ENCODE measurements at places on chromosomes 1 and 21.
A peak's percentile ranks its signal among the peaks of the same experiment; 100 is the strongest.

DNA sequence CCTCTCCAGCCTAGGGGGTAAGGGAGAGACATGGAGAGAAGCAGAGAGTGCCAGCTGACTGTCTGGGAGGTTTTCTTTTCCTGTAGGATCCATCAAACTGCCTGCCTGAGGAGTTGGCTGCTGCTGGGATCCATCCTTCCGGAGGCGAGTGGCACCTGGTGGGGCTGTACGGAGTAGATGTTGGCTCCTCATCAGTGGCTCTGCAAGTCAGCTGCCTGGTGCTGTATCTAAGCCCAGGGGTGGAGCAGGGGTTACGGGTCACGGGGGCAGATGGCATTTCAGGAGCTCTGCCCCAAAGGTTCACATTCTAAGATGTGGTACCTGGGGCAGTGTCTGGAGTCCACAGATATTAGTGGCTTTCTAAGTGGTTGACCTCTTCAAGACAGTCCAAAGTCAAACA, 128.0 kb downstream of the ACTL8 start:
- no peak for DNase-seq

GRCh38 chr1:19206947-19207346, 3.1 kb downstream of the UBR4 start:
- no peak for DNase-seq

- no peak for DNase-seq
These were observed 24.2 kb upstream of the DYNLT5 start for GRCh38 chr1:66728021-66728420.

DNA sequence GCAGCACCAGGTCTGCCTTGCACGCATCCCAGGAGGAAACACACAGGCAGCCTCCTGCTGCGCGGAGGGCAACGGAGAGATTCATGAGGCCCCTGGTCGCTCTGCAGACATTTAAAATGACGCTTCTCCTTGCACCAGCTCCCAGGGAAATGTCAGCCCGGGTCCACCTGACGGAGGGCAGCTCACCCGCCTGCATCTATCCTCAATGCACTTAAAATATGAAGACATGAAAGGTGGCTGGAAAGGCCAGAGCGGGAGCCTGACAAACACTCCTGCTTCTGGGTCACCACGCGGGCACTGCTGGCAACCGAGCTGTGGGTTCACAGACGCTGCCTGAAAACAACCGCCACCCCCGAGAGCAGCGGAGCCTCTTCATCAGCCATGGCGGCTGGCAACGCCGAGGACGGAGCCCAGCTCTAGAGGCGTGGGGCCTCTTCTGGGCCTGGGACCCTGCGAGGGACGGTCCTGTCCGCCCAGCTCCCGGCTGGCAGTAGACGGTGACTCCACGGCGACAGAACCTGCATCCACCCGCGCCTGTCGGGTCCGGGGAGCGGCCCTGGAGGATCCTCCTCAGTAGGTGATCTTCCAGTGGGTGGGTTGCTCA, 22.7 kb downstream of the POFUT2 start:
- DNase-seq, result no peak

DNA sequence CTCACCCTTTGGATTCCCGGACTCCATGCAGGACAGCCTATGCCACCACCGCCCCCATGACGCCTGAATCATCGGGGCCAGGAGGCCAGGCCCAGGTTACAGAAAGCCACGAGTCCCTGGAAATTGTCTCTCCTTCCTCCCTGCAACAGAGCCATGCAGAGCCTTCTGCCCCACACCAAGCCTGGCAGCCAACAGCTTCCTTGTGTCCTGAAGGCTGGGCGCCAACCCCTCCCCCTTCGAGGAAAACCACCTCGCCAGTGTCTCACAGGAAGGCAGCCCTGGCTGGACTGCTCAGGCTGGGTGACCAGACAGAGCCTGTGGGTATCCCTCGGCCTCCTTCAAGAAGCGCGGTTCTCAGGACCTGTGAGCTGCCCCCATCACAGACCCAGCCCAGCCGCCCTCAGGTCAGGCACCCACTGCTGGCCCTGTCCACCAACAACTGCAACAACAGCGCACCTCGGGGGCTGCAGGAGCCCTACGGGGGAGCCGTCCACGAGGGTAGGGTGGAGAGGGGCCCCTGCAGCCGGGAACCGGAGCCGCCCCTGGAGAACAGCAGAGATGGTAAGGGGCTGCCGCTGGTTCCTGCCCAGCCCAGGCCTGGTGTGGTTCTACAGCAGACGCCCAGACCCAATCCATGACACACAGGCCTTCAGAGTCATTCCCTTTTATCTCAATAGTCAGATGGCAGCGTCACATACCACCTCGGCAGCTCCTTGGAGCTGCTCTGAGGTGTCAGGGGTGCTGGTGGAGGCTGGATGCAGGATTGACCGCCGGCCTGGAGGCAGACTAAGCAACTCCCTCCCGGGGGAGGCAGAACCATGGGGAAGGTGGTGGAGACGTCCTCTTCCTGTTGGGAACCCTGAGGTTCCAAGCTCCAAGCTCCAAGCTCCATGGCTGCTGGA, 23.7 kb downstream of the KIAA1614 start:
- peak; percentile 15 for DNase-seq

DNA sequence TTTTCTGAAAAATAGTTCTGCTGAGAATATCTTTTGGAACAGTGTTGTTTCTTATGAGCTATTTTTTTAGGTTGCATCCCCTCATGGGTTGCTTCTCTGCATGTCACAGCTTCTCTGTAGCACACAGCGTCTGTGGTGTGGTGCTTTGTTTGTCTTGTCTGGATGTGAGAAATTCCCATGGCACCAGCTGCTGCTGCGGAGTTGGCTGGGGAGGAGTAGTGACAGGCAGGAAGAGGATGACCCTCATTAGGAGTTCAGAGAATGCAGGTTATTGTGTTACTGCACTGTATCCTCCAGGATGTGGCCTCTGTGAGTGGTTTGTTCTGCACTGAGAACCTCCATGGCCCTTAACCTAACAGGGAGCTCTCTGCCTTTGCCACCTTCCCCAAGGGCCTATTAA, 64.8 kb downstream of the TSEN15 start:
- no peak for DNase-seq

GRCh38 chr1:56188221-56188620, 391.1 kb downstream of the PLPP3 start:
- no peak for DNase-seq

DNA sequence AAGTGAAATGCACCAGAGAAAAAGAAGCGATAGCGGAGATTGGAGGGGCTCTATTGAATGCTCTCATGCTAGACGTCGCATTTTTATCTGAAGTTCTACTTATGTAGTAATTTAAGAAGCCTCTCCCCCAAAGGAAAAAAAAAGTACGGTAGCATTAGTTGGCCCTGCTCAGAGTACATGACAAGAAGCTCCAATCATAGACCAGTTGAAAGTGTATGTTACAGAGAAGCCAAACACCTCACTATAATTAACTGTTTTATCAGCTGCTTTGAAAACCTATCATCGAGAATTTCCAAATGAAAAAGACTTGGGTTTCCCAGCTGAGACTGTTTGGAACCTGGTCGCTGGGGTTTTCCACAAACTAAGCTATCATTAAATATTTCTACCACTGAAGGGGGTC, 19.6 kb upstream of the OVAAL start:
- no peak for DNase-seq

- DNase-seq, result no peak
These were observed 133.0 kb downstream of the URB2 start for GRCh38 chr1:229759037-229759435.

DNA sequence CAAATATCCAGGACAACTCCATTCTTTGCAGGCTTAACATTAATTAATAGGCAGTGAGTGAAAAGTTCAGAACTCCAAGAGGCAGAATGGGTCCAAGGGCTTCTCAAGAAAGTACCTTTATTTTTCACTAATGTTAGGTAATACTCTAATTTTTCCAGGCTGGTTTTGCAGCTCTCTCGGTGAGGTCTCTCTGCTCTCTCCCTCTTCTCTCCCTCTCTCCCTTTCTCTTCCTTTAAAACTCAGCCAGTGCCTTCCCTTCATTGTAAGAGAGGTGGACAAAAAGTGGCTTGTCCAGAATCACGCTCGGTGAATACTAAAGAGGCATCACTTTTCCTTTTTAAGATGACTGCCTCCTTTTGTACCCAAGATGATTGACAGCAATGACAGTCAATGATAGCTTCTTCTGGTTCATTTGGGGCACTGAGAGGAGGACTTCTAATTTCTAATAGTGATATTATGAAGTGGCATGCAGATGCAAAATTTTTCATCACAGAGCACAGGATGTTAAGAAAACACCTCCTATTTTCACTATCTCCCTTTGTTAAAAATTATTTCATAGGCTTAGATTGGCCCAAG, 1.3 kb upstream of the CHI3L1 start:
- peak; percentile 48 for DNase-seq

All from midbrain (tissue), 1 donor.